Activated B cell treated with CpG ODN at 0.5 μM for 24 hours (primary cell): ENCODE measurements at places on chromosomes 3 and 15. TPM values are rescaled to one million over a fixed set of nuclear protein-coding genes. Genes with fewer than 3 reads are reported as not detected.
A peak's percentile ranks its signal among the peaks of the same experiment; 100 is the strongest.

GRCh38 chr3:111967651-111968274, 11.1 kb upstream of the ABHD10 start:
- peak overlapping the region; percentile 4 for H3K4me3 ChIP-seq
- peak; percentile 39 for DNase-seq
- no peak overlapping the region for H3K27ac ChIP-seq
- H3K36me3 ChIP-seq: no peaks in the 10 kb centered on the region
- H3K27me3 ChIP-seq: no peaks in the 10 kb centered on the region
- H3K4me1 ChIP-seq: peaks cover 5% of the 10 kb centered on the region

DNA sequence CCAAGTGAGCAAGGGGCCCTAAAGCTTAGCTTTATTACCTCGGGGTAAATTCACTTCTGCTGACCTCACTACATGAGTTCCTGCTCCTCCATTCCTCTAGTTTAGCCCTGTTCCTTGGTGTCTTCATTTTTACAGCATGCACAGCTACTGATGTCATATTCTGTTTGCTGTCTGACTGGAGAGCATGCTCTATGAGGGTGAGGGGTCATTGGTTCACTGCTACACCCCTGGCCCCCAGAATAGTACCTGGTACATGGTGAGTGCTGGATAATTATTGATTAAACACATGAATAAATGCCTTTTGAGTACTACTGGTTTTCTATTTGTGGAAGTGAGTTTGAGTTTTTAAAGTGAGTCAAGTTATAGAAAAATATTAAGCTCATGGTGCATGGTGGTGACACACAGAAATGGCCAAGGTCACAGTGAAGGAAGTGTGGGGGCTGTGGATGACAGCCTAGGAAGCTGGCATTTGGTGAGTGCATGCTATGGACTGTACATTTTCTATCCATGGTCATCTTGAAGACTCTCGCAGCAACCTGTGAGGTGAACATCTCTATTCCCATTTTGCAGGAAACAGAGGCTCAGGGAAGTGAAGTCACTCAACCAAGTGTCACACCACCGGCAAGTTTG, 34.0 kb downstream of the RPLP1 start:
- H3K27me3 ChIP-seq: peaks cover 16% of the 10 kb centered on the region
- no peaks in the 10 kb centered on the region for H3K36me3 ChIP-seq
- no peak overlapping the region for H3K27ac ChIP-seq
- H3K4me1 ChIP-seq: no peaks in the 10 kb centered on the region
- no peak for DNase-seq

MCF2L2 gene
- 1.8 and 2.4 TPM in 2 replicates for total RNA-seq

DNA sequence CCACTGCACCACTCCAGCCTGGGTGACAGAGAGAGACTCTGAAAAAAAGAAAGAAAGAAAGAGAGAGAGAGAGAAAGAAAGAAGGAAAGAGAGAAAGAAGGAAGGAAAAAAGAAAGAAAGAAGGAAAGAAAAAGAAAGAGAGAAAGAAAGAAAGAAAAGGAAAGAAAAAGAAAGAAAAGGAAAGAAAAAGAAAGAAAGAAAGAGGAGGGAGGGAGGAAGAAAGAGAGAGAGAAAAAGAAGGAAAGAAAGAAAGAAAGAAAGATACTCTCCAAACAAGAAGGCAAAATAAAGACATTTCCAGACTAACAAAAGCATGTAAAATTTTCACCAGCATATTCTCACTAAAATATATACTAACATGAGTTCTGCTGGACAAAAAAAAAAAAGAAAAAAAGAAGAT, 228.7 kb downstream of the DPH6 start:
- no peaks in the 10 kb centered on the region for H3K4me1 ChIP-seq
- DNase-seq: no peak
- no peaks in the 10 kb centered on the region for H3K27me3 ChIP-seq

DNA sequence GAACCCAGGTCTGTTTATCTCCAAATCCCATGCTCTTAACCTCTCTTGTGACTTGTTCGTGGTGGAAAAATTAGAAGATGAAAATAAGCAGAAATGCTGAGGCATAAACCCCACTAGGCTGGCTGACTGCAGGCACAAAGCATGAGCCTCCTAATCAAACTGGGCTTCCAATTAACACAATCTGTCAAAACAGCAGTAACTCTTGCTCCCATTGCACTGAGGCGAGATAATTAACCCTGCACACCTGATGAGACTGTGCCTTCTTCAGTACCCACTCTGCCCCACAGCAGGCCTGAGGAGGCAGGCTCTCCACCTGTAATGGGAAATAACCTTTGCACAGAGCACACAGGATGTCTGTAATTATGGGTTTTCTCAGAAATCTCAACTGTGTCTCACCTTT, 284.4 kb upstream of the WNT5A start:
- H3K36me3 ChIP-seq: no peaks in the 10 kb centered on the region
- H3K27ac ChIP-seq: no peak overlapping the region
- DNase-seq: no peak
- no peak overlapping the region for H3K4me3 ChIP-seq
- H3K4me1 ChIP-seq: no peaks in the 10 kb centered on the region
